Cortex of kidney (tissue), 1 donor: ENCODE measurements at places on chromosomes 2 and 18.

DNA sequence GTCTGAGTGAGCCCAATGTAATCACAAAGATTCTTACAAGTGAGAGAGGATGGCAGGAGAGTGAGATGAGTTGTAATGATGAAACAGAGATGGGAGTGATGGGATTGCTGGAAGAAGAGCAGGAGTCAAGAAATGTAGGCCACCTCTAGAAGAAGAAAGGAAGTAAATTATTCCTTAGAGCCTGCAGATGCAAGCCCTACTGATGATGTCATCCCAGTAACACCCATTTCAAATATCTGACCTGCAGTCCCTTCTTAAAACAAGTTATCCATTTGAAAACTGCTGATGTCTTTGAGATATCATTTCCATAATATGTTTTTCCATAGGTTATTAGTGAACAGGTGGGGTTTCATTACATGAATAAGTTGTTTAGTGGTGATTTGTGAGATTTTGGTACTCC is 888.0 kb upstream of the SLC39A10 start:
- DNase-seq, result no peak

DNA sequence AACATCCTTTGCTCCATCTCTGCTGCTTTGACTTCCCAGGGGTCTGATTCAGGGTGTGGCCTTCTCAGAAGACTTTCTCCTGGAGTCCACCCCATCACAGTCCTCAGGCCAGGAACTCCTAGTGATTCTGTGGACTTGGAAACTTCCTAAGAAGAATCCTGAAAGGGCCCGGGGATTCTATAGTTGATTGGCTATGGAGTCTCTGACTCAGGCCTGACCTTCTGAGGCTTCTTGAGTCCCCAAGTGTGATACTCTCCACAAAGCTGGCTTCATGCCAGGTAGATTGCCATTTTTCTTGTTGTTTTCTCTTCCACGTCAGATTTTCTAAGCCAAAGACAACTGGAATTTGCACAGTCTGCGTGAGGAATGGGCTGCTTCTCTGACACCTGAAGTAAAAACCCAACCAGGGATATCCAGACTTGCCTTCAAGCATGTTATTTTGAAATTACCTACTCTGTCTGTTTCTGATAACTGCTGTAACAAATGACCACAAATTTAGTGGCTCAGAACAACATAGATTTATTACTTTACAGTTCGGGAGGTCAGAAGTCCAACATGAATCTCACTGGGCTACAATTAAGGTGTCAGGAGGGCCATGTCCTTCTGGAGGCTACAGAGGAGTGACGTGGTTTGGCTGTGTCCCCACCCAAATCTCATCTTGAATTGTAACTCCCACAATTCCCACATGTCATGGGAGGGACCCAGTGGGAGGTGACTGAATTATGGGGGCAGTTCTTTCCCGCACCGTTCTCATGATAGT is 69.3 kb downstream of the ALPK2 start:
- DNase-seq, result no peak

DNA sequence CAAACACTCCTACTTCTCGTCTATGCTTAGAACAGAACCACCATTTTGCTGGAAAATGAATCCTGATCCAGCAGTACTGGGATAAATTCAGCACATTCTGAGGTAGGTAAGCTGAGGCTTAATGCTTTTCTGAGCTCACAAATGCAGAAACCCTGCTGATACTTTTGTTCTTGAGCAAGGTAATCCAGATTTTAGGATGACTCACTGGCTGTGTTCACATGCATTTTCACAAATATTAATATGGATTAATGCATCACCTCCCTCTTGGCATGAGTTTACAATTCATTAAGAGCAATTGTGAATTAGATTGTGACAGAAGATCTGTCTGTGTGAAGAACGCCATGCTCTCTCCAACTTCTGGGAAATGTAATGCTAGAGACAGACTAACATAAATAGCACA is 42.2 kb downstream of the RAD51AP2 start:
- DNase-seq, result no peak

GRCh38 chr18:50138181-50139064 is 56.5 kb downstream of the MYO5B start:
- DNase-seq, result no peak

GRCh38 chr2:128726911-128727310 is 408.2 kb upstream of the HS6ST1 start:
- no peak for DNase-seq

DNA sequence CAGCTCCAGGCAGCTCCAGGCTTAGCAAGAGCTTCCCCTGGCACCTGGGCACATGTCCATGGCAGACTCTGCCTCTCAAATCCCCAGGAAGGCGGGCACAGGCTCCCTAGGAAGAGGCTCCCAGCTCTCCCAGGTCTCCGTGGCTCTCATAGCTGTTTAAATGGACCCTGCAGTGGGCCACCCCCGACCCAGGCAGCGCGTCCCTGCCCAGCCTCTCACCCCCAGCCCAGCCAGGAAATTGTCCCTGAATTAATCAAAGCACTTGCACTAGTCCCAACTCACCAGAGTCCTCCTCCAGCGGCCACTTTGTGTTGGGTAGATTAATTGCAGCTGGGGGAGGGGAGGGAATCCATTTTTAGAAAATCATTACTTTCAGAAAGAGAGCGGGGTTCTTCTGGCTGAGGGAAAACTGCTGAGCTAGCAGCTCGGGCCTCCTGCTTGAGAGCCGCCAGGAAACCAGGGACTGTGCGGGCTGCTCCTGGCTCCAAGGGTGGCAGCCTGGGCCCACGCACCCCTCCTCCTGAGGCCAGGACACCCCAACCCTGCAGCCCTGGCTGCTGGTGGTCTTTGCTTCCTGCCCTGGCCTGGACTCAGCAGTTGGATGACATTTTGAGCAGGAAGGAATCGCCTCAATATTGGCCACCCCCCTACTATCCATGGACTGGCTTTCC is 36.0 kb downstream of the SMAD7 start:
- no peak for DNase-seq

GRCh38 chr2:160258492-160258805 is 58.4 kb upstream of the ITGB6 start:
- DNase-seq, result no peak

DNA sequence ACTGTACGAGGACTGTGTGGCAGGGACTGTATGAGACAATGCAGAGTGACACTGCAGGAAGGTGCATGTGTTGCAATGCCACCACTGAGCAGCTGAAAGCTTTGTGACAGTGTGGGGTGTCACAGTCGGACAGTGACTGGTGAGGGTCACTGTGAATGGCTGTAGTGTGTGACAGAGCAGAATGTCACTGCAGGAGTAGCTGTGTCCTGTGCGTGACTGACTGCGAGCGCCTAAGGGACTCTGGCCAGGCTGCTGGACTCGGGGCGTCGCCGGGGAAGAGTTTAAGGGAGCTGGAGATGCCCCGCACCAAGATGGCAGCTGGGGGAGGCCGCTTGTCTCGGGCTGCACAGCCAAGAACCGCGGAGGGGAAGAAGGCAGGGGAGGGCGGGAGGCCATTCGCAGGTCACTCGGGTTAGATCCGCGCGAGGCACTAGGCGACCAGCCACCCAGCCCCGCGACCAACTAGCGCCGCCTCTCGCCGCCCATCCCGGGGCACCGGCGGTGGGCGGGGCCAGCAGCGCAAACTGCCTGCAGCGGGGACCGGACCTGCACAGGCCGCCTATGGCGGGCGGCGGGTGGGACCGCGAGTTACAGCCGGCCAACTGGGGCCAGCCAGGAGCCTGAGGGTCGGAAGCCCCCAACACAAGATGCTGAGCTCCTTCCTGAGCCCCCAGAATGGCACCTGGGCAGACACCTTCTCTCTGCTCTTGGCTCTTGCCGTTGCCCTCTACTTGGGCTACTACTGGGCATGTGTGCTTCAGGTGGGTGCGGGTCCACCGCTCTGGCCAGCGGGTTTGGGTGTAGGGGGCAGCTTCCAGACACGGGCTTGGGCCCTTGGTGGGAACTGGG is at the start of gene ABHD1:
Gene ABHD1 (plus strand): TSS at position 514 of the 849 bp plus-strand sequence. CDS start 134 bp downstream, at position 648.
- no peak for DNase-seq

DNA sequence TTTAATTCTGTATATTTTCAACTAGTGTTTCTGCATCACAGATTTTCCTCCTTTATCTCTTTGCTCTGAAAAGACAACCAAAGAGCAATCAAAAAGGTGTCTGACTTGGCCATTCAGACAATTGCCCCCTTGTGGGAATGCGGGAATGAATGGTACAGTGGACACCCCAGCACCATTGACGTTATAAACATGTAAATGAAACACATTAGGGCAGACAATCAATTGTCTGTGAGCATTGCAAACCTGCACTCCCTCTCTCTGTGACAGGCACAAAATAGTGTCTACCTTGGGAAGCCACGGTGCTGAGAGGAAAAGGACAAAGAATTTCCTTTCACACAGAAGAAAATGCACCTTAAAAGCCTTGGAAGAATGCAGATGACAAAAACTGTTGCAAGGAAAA is 8.0 kb downstream of the ZEB2 start:
- no peak for DNase-seq

DNA sequence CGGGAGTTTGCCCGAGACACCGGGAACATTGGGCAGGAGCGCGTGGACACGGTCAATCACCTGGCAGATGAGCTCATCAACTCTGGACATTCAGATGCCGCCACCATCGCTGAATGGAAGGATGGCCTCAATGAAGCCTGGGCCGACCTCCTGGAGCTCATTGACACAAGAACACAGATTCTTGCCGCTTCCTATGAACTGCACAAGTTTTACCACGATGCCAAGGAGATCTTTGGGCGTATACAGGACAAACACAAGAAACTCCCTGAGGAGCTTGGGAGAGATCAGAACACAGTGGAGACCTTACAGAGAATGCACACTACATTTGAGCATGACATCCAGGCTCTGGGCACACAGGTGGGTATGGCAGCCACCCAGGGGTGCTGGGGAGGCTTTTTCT is 73.8 kb upstream of the EML6 start:
- no peak for DNase-seq

- DNase-seq, result no peak
These were observed 30.2 kb downstream of the RBM45 start for GRCh38 chr2:178142274-178143065.
